ENCODE measurements at places on chromosomes 1 and 21.

- no peaks in the 10 kb centered on the region for H3K36me3 ChIP-seq
- DNase-seq: no peak
- no peak overlapping the region for H3K4me3 ChIP-seq
- H3K27ac ChIP-seq: no peak overlapping the region
- no peaks in the 10 kb centered on the region for H3K27me3 ChIP-seq
- H3K4me1 ChIP-seq: no peaks in the 10 kb centered on the region
Measured at GRCh38 chr1:25206201-25206600, 26.1 kb downstream of the SYF2 start.

DNA sequence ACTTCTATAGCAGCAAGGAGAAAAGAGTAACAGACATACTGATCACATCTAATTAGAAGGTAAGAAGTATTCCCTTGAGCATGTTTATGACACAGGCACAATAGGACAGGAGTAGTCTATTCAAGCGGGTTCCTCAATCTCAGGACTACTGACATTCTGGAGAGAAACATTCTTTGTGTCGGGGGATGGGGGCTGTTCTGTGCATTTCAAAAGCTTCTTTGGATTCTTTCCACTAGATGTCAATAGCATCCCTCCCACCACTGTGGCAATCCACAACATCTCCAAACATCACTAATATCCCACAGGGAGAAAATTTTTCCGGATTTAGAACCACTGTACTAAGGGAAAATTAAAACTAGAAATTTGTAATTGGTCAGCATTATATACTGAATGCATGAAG is 56.9 kb downstream of the ADAMTS5 start:
- H3K4me3 ChIP-seq: no peak overlapping the region
- no peaks in the 10 kb centered on the region for H3K27me3 ChIP-seq
- no peaks in the 10 kb centered on the region for H3K36me3 ChIP-seq
- DNase-seq: no peak

- H3K27me3 ChIP-seq: no peaks in the 10 kb centered on the region
- no peaks in the 10 kb centered on the region for H3K4me1 ChIP-seq
- no peaks in the 10 kb centered on the region for H3K36me3 ChIP-seq
- peak; percentile 48 for DNase-seq
- no peak overlapping the region for H3K27ac ChIP-seq
Measured at GRCh38 chr1:83735526-83735925, 263.4 kb downstream of the TTLL7 start.

GRCh38 chr1:166924823-166925541 is 48.9 kb upstream of the TADA1 start:
- peaks cover 11% of the 10 kb centered on the region for H3K27me3 ChIP-seq
- peaks cover 8% of the 10 kb centered on the region for H3K4me1 ChIP-seq
- H3K27ac ChIP-seq: no peak overlapping the region
- no peak overlapping the region for H3K4me3 ChIP-seq
- no peak for DNase-seq

DNA sequence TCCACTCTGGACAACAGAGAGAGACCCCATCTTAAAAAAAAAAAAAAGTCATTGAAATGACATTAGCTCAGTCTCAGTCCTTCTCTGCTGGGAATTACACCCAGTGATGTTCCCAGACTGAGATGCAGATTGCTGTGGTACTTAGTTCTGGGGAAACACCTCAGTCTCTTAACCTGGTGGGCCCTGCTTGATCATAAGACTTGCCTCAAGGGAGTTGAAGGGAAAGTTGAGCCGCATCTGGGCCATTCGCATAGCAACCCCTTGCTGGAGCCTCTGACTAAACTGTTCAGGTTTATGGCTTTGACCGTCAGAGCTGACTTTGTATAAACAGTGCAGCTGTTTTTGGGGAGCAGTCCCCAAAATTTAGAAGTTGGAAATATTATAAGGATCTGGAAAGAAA is 13.4 kb downstream of the FCRL4 start:
- H3K4me1 ChIP-seq: no peaks in the 10 kb centered on the region
- no peak for DNase-seq
- H3K4me3 ChIP-seq: no peak overlapping the region
- H3K27ac ChIP-seq: no peak overlapping the region

DNA sequence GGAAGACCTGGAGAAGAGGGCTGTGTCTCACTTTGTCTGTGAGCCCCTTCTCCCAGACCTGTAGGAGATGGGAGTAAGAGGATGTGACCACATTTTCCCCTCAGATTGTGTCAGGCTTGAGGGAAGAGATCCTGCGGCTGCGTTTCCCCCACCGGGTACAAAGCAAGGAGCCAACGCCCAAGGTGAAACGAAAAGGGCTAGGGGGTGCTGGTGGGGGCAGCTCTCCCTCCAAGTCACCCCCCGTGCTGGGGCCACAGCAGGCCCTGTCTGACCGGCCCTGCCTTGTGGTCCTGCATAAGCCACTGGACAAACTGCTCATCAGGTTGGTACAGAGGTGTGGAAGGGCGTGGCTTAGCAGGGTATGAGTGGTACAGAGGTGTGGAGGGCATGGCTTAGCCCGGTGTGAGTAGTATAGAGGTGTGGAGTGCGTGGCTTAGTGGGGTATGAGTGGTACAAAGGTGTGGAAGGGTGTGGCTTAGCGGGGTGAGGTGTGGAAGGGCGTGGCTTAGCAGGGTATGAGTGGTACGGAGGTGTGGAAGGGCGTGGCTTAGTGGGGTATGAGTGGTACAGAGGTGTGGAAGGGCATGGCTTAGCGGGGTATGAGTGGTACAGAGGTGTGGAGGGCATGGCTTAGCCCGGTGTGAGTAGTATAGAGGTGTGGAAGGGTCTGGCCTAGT is 30.6 kb downstream of the HYI start:
- no peaks in the 10 kb centered on the region for H3K36me3 ChIP-seq
- no peaks in the 10 kb centered on the region for H3K4me1 ChIP-seq
- no peak overlapping the region for H3K4me3 ChIP-seq

GRCh38 chr1:34354367-34354766 is 177.7 kb downstream of the C1orf94 start:
- H3K4me1 ChIP-seq: no peaks in the 10 kb centered on the region
- no peak overlapping the region for H3K27ac ChIP-seq
- H3K36me3 ChIP-seq: no peaks in the 10 kb centered on the region

DNA sequence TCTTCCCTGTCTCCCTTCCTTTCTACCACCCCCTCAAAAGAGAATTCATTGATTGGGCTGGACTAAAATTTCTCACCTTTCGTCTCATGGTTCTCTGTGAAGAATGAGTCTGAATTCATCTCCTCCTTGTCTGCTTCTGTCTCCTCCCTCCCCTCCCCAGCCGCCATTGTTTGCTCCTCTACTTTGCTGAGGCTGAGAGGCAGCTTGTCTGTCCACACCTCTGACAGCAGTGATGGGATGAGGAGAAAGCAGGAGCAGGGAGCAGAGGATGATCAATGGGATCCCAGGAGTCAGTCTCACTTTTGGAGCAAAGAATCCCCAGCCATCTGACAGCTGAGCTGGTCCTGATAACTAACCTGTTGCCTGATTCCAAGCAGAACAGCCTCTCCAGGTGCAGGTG is 2.5 kb downstream of the ILDR2 start:
- H3K4me1 ChIP-seq: no peaks in the 10 kb centered on the region
- H3K27me3 ChIP-seq: no peaks in the 10 kb centered on the region
- H3K27ac ChIP-seq: no peak overlapping the region
- no peak overlapping the region for H3K4me3 ChIP-seq

DNA sequence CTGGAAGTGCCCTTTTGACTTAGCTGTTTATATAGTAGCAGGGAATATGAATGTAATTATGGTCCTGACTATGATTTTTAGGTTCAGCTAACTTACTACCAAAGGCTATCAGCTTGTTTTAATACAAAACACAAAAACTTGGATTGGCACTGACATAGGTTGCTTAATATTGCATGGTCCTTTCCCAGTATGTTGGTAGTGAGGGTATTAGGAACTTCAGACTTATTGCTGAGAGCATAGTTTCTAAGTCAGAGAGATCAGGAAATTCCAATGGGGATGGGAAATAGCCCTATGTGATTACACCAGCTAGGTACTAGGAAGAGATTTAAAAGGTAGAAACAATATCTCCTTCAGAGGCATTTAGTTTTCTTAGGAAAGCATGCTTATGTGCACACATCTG is 7.7 kb downstream of the ARID1A start:
- peak overlapping the region; percentile 6 for H3K27ac ChIP-seq
- H3K4me3 ChIP-seq: no peak overlapping the region
- no peaks in the 10 kb centered on the region for H3K27me3 ChIP-seq
- H3K4me1 ChIP-seq: peaks cover 88% of the 10 kb centered on the region
- DNase-seq: no peak

All from right lobe of liver (tissue), 6 donors.